ENCODE measurements at places on chromosomes 3 and 15.

GRCh38 chr3:64440498-64440897 lies 215.2 kb upstream of the PRICKLE2 start:
- DNase-seq: no peak

GRCh38 chr3:194084284-194084683 lies 51.7 kb upstream of the HES1 start:
- DNase-seq: no peak

- no peak for DNase-seq
Measured at GRCh38 chr3:187504435-187504834, 136.2 kb downstream of the RTP4 start.

DNA sequence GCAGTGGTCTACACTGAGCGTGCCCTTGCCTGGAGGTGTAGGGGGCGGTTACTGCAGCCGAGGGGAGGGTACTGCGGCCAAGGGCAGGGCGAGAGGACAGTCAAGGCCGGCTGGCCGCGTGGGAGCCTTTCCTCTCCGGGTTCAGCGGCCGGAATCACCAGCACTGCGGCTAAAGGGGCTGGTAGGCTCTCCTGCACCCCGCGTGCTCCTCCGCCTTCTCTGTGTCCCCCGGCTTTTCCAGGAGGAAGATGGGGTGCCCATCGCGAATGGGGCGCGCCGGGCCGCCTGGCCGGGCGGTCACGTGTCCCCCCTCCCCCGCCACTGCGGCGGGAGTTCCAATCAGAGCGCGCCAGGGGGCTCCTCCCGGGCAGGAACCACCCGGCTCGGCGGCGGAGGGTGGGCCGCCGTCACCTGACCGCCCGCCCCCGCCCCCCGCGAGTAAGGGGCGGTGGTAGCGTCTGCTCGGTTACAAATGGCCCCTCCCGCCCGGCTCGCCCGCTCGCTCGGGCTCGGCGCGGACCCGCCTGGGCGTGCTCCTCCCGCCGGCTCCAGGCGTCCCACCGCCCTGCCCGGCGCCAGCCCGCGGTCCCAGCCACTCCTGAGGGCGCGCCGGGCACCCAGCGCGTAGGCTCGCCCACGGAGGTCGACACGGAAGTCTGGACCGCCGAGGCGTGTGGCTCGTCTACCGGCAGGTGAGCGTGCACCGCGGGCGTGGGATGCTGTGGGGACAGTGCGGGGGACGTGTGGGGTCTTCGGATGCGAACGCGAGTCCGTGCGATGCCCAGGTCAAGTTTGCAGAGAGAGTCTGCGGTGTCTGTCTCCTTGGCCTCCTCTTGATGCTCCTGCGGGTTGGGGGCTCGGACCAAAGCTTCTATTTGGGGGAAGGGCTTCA lies 242.6 kb upstream of the TOPAZ1 start:
- peak; percentile 23 for DNase-seq

- DNase-seq: no peak
Measured at GRCh38 chr3:171384101-171384891, 75.9 kb downstream of the TNIK start.

DNA sequence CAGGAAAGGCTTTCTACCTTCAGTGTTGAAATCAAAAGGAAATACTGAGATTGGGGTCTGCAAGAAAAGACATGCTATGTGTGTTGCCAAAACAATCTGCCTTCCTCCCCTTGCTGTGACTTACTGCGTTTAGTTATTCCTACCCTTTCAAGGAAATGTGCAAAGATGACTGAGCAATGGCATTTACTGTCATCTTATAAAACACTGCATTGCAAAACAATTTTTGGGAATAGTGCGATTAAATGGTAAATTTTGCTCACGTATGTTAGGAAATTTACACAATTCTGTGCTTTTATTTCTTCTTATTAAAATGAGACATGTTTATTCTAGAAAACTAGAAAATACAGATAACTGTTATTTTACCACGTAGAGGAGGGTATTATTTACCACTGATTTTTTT lies 45.8 kb downstream of the PDE8A start:
- DNase-seq: no peak

- DNase-seq: no peak
Measured at GRCh38 chr15:80234883-80235282, 17.1 kb downstream of the CTXND1 start.

- DNase-seq: no peak
Measured at GRCh38 chr3:141629976-141630375, 108.1 kb upstream of the RNF7 start.

GRCh38 chr3:159804726-159805410 lies 183.8 kb upstream of the IL12A start:
- peak; percentile 59 for DNase-seq

- DNase-seq: no peak
Measured at GRCh38 chr15:76866008-76866407, 39.1 kb downstream of the SCAPER start.

- DNase-seq: no peak
Measured at GRCh38 chr15:80612118-80612823, 82.8 kb upstream of the ABHD17C start.

- no peak for DNase-seq
Measured at GRCh38 chr3:76361010-76361409, 575.7 kb upstream of the ZNF717 start.

GRCh38 chr15:56094171-56094570 lies 100.8 kb upstream of the NEDD4 start:
- no peak for DNase-seq

DNA sequence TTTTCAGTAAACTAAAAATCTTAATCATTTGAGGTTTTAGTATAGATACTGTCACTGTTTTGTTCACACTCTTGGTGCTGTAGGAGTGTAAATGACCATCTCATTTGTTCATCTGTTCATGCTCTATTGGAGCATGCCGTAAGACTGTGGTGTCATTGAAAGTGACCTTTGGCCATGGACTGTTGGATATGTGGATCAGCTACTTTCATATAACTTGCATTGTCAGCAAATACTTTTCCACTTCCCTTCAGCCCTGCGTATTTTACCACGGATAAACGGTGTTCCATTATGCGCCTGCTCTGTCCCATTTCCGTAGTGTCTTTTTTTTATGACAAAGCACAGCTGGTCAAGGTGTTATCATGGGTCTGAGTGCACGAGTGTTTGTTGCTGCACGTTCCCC lies 32.6 kb upstream of the SENP5 start:
- no peak for DNase-seq

- no peak for DNase-seq
Measured at GRCh38 chr15:25971053-25971452, 107.9 kb upstream of the ATP10A start.

DNA sequence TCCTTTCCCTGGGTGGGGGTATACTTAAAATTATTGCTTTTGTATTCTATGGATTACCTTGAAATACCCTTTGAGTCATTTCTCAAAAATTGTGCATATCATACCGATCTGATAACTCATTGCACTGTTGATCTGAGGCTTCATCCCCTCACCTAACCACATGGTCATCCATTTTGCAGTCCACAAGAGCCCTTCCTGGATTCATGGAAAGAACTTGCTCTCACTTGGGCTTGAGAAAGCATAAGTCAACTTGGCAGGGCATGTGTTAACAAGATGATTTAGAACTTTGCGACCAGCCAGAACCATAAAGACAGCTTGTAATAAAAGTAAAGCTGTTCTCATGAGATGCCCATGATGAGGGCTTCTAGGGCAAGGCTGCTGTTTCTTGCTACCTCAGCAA lies 22.2 kb downstream of the MME start:
- DNase-seq: no peak

DNA sequence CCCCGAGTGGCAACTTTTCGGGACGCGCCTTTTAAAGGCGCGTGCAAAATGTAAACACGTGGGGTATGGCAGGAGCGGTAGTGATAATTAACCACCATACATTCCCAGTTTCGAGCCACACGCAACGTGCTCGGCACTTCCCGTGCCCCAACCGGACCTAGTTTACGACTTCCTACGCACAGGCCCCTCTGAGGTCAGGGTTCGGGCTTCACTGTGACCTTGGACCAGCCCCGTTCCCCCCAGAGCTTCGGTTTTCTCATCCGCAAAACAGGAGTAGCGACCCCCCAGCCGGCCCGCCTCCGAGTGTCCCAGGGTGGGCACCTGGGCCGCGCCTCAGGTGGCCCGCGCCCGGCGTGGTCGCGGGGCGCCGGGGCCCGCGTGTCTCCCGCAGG lies 451 bp downstream of the CHCHD4 start:
- DNase-seq: no peak

DNA sequence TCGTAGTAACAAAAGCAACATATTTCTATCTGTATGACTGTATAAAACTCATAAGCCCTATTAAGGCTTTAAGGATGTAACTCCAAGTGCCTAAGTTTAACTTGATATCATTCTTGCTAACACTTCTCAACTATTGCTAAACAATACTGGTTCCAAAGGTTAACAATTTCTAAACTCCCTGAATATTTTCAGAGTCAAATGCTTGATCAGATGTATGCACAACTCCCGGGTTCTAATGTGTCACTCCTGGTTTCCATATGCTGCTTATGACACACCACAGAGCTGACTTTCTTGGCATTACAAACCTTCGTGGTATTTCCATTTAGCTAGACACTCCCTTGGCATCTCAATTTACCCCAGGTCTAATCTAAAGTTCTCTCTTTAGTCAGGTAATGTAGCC lies 26.3 kb downstream of the DZIP1L start:
- no peak for DNase-seq

DNA sequence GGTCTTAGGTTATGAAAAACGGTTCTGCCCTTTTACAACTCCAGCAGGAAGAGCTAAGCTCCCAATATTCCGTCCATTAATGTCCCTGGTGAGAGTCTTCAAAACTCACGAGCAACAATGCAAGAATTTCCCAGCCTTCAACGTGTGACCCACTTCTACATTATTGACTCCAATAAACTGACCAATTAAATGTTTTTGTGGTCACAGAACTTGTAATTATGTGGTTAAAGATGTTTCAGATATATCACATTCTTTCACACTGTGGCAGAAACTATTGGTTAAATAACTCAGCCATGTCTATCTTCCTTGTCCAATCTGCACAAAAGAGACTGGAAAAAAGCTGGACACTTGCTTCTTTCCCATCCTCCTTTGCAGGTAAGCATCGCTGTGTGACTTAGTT lies 286.6 kb upstream of the ADAMTS9 start:
- DNase-seq: no peak

DNA sequence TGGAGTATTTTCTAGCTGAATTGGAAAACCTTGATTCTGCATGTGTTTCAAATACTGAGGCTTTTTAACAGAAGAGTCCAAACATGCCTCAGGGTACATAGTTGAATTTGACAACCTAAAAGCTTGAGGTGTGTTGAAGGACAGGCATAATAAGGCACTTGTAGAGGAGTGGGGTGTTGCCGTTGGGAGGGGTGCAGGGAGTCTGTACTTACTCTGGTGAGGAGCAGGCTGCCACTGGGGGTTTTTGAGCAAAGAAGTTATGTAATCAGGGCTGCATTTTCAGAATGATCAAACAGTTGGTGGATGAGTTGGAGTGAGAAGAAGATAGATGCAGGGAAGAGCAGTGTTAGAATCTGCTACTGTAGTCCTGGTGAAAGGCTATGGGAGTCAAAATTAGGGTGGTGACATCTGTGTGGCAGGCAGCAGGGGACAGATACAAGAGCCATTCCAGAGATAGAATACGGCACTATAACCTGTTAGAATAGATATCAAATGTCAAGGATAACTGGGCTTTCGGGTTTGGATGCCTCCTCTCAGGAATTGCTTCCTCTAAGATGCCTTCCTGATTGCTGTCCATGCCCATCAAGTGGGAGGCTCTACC lies 161.6 kb downstream of the GHSR start:
- DNase-seq: no peak

GRCh38 chr3:5330152-5330810 lies 142.8 kb downstream of the EDEM1 start:
- DNase-seq: no peak

Data from NCI-H187 (cell line).